ENCODE measurements at places on chromosomes 3 and 15. TPM values are rescaled to one million over a fixed set of nuclear protein-coding genes. Genes with fewer than 3 reads are reported as not detected.

DNA sequence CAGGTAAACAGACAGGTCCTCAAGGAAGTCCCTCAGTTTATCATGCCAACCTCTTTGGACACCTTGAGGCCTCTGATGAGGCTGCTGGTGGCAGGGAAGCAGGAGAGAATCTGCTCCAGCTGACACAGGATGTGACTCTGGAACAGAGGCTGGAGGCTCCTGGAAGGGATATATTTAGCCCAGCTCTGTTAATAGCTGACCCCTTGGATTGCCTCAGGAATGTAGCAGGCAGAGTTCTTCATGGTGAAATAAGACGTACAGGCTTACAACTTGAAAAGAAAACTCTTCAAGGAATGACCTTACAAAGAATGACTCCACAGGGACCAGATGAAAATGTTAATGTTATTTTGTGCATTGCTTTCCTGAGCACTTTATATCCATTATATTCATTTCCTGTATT lies 90.5 kb downstream of the AQP9 start:
- DNase-seq: peak; percentile 86

The LTF gene
- not detected for total RNA-seq

DNA sequence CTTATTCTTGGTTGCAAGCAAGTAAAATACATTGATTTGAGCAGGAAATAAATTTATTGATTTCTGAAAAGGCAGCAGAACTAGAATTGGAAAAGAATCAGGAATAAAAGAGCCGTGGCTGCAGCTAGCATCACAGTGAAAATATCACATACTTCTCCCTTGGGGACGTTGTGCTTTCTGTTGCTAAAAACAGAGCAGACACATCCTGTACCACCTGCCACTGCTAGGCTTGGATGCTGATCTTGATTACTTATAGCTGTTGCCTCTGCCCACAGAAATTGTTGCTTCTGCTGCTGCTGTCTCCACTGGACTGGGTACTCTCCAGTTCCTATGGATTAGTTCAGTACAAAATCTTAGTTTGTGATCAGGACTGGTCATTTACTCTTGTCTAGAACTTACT lies 283.8 kb downstream of the C3orf38 start:
- no peak for DNase-seq

DNA sequence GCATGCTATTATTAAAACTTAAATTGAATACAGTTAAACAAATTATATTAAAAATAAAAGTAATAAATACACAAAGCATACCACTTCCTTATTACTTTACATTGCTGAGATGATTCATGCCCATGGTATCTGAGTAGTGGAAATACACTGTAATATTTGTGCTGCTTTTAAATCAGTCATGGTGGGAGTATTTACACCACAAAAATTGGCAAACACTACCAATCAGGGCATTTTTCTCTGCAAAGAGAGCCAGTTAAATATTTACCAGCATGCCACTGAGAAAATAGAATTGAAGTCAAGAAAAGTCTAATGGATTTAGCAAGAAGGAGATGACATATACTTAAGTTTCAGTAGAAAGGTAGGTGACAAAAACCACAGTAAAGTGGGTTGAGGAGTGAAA lies 19.6 kb downstream of the PPARG start:
- peak; percentile 68 for DNase-seq

- no peak for DNase-seq
Measured at GRCh38 chr3:58004973-58005372, 3.2 kb upstream of the FLNB start.

GRCh38 chr15:68821841-68822381 lies 1.2 kb upstream of the ANP32A start:
- no peak for DNase-seq

DNA sequence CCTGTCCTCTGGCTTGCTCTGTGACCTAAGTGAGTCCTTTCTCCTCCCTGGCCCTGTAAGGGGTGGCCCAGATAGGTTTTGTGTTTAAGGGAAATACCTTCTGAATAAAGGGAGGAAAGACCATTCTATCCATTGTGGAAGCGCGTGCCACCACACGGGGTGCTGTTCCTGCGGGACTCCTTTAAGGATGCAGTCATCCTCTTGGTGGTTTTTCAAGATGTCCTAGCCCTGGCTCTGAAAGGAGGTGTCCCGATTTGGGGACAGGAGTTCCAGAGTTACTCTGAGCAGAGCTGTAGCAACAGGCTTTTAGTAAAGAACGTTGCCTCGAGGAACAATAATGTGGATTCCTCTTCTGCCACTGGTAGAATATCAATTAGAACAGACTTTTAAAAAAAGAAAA lies 9.6 kb downstream of the SLC6A6 start:
- no peak for DNase-seq

The DUOXA2 gene
- not detected for total RNA-seq

DNA sequence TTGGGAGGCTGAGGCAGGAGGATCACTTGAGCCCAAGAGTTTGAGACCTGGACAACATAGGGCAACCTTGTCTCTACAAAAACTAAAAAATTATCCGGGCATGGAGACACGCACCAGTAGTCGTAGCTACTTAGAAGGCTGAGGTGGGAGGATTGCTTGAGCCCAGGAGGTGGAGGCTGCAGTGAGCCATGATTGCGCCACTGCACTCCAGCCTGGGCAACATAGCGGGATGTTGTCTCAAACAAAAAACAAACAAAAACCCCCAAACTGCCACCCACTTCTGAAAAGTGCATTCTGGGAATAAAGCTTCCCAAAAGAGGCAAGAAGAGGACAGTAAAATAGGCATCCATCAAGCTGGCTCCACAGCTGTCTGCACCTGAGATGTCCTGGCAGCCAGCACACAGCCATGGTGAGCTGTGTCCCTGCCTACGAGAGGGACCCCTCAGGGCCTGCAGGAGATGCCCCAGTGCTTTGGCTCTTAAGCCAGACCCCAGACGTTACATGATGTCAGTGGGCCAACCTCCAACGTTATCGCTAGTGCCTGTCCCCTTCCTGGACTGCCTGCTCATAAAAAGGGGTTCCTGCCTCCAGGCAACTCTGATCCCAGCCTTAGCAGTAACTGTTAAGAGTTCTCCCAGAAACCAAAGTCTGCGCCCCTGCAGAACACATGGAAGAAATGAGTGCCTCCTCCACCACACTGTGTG lies 101.1 kb downstream of the LRIG1 start:
- DNase-seq: no peak

GRCh38 chr3:160709477-160710182 lies 32.7 kb downstream of the ARL14 start:
- no peak for DNase-seq

The STRC gene
- total RNA-seq: 0.07 TPM

GRCh38 chr15:71812966-71813722 lies 2.8 kb downstream of the NR2E3 start:
- no peak for DNase-seq

The NANOGP8 gene
- not detected for total RNA-seq

DNA sequence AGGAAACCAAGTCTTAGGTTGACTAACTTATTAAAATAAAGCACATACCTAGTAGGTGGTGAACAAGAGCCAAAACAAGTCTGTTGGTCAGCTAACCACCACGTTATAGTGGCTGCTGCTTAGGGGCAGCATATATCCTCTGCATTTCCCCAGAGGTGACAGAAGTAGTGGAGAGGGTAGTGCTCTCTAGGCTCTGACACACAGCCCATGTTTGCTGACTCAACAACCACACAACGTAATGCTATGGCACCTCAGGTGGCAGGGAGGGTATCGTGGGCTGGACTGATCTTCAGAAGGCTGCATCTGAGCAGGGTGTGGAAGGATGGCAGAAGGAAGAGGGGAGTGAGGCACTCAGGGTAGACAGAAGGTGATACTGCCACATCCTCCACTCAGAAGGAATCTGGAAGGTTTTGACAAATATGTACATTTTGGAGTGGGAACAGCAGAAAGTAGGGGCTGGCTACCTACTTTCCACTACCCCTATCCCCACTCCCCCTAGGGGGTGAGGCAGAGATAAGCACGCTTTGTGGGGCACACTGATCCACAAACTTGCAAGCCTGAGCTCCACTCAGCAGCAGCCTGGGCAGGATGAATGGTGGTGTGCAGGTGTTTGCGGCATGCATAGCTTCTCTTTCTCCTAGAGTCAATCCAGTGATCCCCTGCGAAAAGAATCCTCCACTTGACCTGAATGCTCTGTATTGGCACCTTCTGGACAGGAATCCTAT lies 178.1 kb downstream of the RORA start:
- DNase-seq: no peak

The MST1 gene
- total RNA-seq: 4.3 TPM

The LTK gene
- 0.69 TPM for total RNA-seq

The IL16 gene
- 0.12 TPM for total RNA-seq

- DNase-seq: no peak
Measured at GRCh38 chr3:143128227-143128955, 8.8 kb downstream of the CHST2 start.

The PSMD2 gene
- 1,067 TPM for total RNA-seq

- no peak for DNase-seq
Measured at GRCh38 chr15:68431792-68432401, at the start of gene ITGA11. TSS of gene ITGA11 (minus strand) at chr15:68432163. CDS start at chr15:68432066, 97 bp downstream.

- DNase-seq: no peak
Measured at GRCh38 chr3:108006881-108007331, 83.9 kb downstream of the CD47 start.

All from epithelial cell of proximal tubule (primary cell).